Activated CD4-positive, alpha-beta T cell treated with anti-CD3 and anti-CD28 coated beads, Interleukin-2, amount 10 ng/mL, durations not matched to agents 24 days and 14 days (primary cell): ENCODE measurements at places on chromosomes 7 and 10.

DNA sequence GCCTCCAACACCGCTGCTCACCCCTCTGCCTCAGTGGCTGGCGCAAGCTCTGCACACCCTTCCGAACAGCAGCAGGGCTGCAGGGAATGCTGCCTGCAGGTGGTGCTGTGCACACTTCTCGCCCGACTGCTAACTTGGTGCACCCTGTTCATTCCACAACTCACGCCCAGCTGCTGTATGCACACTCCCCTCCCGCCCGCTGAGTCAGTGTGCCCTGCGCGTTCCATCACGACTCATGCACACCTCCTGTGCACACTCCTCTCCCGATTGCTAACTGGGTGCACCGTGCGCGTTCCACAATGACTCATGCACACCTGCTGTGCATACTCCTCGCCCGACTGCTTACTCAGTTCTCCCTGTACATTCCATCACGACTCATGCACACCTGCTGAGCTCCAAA is 21.5 kb downstream of the ADARB2 start:
- no peak for DNase-seq

- DNase-seq: no peak
These were observed 40.3 kb downstream of the SHOC2 start for GRCh38 chr10:110959379-110960332.

DNA sequence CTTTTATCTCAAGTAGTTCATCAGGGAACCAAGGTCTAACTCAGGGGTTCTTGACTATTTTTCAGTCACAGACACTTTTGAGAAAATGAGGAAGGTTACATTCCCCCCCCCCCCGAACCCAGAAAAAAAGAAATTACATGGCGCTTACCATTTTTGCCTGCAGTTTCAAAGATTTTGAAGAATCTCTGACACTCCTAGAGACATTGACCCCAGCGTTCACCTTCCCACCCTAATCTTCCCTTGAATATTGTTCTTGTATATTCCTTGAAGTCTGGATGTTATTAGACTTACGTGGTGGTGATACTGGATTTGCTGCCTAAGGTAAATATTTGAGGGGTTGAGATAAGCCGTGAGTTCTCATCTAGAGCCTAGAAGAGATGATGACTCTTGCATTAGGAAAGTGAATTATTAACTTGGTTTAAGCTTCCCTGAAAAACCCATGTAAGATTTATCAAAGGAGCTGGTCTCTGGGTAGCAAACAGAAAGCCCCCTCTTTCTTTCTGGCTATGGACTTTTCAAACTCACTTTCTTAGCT is 245.7 kb upstream of the FOXK1 start:
- no peak for DNase-seq

DNA sequence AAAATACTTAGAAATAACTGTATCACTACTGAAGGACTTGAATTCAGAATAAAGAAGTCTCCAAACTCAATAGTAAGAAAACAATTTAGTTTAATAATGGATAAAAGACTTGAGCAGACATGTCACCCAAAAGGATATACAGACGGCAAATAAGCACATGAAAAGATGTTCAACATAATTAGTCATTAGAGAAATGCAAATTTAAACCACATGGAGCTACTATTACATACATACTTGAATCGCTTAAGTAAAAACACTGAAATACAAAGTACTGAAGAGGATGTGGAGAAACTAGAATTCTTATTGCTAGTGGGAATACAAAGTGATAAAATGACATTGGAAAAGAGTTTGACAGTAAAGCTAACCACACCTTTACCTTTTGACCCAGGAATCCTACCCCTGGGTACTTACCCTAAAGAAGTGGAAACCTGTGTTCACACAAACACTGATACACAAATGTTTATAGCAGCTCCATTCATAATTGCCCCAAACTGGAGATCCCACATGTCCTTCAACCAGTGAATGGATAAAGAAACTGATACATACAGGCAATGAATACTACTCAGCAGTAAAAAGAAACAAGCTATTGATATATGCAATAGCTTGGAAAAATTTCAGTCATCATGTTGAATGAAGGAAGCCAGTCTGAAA is 54.3 kb upstream of the NFKB2 start:
- DNase-seq: no peak

- no peak for DNase-seq
These were observed 37.4 kb downstream of the GOT1 start for GRCh38 chr10:99393036-99393435.

DNA sequence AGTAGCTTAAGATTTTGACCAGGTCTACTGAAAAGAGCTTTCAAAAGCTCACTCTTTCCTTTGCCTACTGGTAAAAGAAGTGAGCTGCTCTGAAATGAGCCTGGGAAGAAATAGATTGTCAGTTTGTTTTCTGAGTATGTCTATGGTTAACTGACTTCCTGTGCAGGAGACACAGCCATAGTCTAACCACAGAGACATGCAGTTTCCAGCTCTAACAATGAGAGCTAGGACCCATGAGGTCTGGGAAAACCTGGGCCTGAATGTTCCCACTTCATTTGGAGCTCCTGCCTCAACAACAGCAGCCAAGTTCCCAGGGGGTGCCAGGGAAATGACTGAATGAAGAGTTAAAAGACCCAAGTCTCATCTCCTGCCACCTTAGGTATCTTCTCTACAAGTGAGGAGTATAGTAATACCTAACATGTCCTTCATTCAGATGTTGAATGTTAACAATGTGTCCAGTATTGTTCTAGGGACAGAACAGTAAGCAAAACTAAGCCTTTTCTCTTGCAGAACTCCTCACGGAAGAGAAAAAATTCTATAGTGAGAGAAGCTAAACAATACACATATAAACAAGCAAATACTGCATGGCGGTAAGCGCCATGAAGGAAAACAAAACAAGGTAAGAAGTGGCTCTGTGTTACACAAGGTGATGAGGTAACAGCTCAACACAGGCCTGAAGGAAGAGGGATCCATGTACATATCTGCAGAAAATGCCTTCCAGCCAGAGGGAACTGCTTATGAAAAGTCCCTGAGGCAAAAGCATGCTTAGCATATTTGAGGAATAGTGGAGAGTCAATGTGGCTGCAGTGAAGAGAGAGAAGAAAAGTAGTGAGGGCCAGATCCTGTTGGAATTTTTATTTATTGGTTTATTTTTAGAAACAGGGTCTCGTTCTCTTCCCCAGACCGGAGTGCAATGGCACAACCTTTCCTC is 26.4 kb upstream of the ANKRD1 start:
- peak; percentile 71 for DNase-seq

DNA sequence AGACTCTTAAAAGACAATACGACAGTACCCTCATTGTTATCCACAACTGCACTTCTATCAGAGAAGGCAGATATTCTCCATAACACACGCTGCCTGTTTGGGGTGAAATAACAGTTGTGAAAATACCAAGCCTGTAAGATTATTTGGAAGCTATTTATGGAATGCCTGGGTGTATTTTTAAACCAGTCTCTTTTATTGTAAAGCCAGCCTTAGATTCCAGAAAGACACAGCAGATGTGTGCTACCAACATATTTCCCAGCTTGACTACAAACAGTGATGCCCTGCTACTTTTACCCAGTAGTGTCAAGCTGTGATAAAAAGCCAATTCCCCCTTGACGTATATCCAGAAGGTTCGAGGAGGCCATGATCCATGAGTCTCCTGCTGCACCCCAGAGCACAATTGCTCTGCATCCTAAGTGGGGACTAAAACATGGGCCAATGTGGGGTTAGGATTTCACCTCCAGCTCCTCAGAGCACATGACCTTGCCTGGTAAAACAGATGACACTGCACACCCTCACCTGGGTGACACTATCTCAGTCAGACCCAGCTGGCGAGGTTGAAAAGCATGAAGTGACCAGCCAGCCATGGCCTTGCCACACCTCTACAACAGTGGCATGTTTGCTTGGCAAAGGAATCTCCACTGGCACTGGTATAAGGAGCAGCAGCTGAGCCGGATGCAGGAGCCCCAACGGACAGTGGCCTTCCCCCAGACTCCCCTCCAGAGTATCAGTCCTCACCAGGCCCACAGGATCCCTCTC is 62.2 kb downstream of the GFRA1 start:
- DNase-seq: no peak

- DNase-seq: no peak
These were observed 30.2 kb downstream of the ENTPD7 start for GRCh38 chr10:99689461-99689860.

DNA sequence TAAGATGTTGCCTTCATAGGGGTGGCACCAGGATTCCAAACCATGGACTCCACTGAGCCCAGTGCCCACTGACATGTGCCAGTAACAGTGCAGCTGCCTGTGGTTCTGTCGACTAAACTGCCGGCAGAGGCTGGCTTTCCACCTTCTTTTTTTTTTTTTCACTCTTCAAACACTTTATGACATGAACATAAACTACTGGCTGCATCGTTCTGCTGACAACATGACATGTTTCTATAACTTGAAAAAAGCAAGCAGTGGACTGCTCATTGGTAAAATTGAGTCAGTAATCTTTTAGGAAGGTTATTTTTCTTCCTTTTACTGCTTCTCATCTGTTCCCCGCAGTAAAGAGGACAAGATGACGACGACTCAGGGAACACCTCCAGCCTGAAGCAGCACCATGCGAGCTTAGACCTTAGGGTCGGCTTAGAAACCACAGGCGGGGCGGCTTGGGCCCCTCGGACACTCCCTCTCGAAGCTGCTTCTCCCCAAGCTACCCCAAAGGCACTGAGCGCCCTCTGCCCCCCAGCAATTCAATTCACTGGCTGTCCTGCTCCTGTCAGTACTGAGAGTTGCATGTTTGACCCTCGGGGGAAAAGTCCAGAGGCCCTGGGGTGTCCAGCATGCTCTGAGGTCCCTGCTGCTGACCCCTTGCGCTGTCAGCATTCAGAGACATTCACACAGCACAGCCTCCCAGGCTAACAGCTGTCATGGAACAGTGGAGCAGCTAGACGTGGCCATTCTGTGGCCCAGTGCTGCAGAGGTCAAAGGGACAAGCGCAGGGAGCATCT is 112.5 kb downstream of the EGFR start:
- DNase-seq: no peak

GRCh38 chr7:41232086-41232485 is 470.8 kb downstream of the INHBA start:
- DNase-seq: no peak

- DNase-seq: peak; percentile 89
These were observed 54.9 kb upstream of the ZNF800 start for GRCh38 chr7:127447326-127447945.

GRCh38 chr7:102260856-102261255 is 25.8 kb upstream of the SH2B2 start:
- DNase-seq: no peak

DNA sequence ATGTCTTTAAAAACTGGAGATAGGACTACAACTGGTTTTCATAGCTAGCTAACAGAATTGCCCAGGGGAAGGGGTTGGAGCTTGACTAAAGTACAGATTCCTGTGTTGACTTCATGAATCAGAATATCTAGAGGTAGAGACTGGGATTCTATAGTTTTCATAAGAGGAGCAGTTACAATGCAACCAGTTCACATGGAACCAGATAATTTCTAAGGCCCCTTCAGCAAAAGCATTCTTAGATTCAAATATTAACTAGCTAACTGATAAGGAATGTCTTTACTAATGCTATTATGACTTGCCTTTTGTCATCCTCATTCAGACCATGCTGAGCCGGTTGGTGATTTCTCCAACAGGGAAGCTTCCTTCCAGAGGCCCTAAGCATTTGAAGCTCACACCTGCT is 5.7 kb downstream of the WEE2 start:
- no peak for DNase-seq

GRCh38 chr10:4070184-4070583 is 285.2 kb upstream of the KLF6 start:
- no peak for DNase-seq

GRCh38 chr7:43520201-43520600 is 62.7 kb upstream of the STK17A start:
- DNase-seq: no peak

- no peak for DNase-seq
These were observed 69.1 kb upstream of the NANOS1 start for GRCh38 chr10:118960157-118961090.

- DNase-seq: no peak
These were observed 468.6 kb upstream of the SEMA3A start for GRCh38 chr7:84663224-84663623.
